ENCODE measurements at places on chromosomes 4 and X. TPM values are rescaled to one million over a fixed set of nuclear protein-coding genes. Genes with fewer than 3 reads are reported as not detected.

DNA sequence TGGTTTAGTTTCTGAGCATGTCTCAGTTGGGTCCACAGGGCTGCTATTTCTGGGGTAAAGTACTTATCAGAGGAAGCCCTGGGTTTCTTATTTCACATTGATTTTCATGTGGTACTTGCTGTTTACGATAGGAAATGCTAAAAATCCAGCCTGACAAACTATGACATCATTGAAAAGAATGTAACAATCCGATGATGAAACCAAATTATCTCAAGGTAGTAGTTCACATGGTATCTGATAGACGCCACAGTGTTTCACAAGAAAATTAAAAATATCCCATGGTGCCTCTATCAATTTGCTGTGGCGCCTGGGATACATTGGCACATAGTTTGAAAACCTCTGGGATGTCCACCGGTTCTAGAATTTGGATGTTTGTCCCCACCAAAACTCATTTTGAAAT is 418.9 kb upstream of the RPS6KA3 start:
- DNase-seq = no peak

- no peak for DNase-seq
Measured at GRCh38 chr4:7512428-7512827, 77.7 kb upstream of the PSAPL1 start.

GRCh38 chr4:88457307-88458103 is 586 bp downstream of the HERC5 start:
- DNase-seq = no peak

DNA sequence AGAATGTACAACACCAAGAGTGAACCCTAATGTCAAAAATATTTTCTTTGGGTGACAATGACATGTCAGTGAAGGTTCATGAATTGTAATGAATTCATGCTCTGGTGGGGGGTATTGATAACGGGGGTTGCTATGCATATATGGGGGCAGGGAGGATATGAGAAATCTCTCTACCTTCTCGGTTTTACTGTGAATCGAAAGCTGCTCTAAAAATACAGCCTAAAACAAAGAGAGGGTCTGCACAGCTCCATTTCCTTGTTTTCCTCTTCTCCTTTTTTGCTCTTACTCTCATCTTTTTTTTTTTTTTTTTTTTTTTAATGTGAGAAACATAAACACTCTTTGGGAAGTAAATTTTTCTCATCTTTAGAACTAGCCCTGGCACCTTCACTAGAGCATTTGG is 85.8 kb downstream of the DCTD start:
- no peak for DNase-seq

DNA sequence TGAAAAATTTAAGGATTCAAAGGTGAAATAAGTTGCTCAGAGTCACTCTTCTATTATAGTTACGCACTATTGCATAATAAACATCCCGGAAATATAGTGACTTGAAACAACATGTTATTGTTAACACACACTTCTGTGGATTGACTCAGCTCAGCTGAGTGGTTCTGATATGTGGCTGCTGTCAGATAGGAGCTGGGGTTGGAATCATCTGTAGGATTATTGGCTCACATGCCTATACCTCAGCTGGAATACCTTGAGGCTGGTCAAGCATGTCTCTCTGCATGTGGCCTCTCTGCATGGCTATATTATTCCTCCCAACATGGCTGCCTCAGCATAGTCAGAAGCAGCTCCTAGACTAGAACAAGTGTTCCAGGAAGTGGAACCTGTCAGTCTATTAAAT is 486.7 kb upstream of the MAGEB2 start:
- DNase-seq = no peak

DNA sequence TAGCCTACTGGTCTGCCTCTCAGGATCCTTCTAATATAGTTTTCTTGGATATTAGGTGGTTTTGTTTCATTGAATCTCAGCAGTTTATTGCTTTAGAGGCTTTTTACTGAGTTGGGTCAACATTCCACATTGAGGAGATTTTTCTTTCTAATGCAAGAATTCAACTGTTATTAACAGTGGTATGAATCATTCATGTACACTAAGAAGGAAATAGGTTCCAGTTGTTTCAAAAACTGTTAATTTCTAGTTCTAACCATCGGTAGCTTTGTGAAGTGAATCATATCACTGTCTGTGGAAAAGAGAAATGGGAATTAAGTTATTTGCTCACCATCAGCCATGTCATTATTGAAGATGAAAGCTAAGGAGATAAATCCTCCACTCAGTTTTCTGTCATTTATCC is 331.5 kb downstream of the RPA4 start:
- no peak for DNase-seq

DNA sequence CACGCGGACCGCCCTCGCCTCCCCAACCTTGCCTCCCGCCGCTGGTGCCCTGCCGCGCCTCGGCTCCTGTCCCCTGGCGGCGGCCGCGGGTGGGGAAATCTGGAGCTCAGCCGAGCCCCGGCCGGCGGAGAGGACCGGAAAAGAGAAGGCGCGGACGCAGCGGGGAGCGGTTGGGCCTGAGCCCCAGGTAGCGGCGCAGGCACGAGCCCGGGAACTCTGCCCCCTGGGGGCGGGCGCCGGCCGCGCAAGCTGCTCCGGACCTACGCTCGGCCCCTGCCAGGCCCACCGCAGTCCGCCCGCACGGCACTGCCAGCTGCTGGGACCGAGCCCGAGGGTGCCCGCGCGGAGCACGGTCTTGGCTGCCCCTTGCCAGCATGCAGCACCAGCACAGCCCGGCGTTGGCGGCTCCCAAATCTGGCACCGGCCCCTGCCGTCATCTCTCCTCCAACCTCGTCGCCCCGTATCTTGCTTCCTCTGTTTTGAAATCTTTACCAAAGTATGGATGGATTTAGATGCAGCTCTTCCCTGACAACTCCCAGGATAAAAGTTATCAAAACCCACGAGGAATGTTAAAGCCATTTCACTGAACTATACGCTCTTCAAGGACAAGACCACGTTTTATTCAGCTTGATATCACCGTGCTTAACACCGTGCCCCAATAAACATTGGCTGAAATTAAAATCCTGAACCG is at the start of gene PRSS12:
Gene PRSS12 (minus strand): TSS at position 161 of the 691 bp plus-strand sequence. CDS start 283 bp downstream, outside the sequence.
- DNase-seq = peak; percentile 47

- DNase-seq = no peak
Measured at GRCh38 chr4:126372634-126373033, 1057.9 kb downstream of the FAT4 start.

GRCh38 chrX:37420756-37421155 is 71.6 kb downstream of the PRRG1 start:
- DNase-seq = no peak

GRCh38 chrX:83845397-83845796 is 15.5 kb upstream of the CYLC1 start:
- peak; percentile 17 for DNase-seq

DNA sequence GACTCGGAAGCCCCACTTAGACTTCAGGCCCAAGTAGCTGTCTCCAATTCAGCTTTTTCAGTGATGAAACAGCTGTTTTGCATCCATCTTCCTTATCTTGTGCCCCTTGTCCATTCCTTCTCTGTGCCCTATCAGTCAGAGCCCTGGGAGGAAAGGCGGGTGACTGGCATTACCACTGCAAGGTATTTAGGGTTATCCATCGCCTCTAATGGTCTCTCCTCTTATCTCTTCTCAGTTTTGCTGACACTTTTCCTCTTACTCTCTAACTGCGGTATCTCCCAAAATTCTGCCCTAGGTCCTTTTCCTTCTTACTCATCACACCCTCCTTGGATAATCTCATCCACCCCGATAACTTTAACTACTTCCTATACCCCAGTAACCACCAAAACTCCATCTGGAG is 13.7 kb downstream of the GAB3 start:
- no peak for DNase-seq

DNA sequence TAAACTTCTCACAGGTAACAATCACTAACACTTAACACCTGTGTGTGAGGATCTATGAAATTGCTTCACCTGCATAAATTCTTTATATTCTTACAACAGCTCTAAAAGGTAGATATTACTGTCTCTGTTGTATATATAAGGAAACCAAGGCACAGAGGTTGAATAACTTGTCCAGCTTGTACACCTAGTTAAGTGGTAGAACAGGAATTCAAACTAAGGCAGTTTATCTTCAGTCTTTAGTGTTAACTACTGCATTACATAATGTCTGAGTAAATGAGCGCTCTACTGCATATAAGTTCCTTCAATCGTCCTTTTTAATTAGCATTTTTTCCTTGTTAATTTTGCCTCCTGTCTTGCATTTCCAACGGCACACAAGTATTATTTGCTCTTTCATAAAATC is 15.0 kb downstream of the USP9X start:
- no peak for DNase-seq

DNA sequence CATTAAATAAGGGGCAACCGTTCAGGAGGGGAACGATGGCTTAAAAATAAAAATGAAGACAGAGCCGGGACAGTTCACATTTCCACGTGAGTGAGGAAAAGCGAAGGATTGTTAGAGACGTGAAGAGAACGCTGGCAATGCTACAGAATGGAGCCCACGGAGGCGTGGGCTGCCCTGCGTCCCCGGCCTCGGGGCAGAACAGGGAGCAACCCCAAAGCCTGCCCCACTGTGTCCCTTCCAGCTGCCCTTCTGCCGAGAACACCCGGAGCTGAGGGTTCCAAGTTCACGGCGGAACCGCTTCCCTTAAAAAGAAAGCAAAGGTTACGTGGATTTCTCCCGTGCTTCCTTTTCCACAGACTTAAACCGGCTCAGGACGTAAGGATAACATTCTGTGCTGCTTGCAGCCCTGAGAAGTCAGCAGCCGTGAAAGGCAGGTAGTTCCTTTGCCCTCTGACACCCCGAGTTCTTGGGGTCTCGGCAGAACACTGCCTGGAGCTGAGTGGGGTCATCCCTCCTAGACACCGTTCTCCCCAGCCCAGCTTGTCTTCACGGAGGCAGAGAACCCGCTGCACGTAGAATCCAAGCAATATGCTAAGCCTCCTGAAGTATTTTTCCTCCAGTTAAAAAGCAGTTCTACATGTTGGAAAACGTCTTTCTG is 14.2 kb downstream of the DHRSX start:
- DNase-seq = no peak

DNA sequence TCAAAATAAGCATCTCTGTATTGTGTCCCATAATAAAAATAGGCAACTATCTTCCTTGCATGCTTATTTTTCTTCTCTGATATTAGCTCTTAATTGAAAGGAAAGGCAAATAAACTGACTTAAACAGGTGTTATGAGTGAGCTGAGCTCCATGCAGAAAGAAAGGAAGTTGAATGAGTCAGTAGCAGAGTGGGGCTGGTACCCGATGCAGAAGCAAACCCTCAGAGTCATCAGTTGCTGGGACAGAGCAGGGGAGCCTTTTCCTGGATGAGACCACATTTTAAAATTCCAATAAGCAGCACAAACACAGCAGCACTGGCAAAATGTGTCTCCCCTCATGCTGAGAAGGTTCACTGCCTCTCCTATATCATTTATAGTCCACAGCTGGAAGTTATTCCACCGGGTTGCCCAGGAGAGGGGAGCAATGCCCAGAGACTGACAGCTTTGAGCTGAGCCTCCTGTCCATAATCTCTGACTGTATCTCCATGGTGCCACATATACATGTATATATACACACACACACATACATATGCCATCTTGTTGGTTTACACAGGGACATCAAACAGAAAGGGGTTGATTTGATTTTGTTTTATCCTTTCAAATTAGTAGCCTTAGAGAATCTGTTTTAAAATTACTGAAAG is 274.3 kb upstream of the PPARGC1A start:
- no peak for DNase-seq

- no peak for DNase-seq
Measured at GRCh38 chr4:40185830-40186664, 10.8 kb upstream of the RHOH start.

GRCh38 chr4:186298031-186298647 is 32.1 kb downstream of the F11 start:
- no peak for DNase-seq

DNA sequence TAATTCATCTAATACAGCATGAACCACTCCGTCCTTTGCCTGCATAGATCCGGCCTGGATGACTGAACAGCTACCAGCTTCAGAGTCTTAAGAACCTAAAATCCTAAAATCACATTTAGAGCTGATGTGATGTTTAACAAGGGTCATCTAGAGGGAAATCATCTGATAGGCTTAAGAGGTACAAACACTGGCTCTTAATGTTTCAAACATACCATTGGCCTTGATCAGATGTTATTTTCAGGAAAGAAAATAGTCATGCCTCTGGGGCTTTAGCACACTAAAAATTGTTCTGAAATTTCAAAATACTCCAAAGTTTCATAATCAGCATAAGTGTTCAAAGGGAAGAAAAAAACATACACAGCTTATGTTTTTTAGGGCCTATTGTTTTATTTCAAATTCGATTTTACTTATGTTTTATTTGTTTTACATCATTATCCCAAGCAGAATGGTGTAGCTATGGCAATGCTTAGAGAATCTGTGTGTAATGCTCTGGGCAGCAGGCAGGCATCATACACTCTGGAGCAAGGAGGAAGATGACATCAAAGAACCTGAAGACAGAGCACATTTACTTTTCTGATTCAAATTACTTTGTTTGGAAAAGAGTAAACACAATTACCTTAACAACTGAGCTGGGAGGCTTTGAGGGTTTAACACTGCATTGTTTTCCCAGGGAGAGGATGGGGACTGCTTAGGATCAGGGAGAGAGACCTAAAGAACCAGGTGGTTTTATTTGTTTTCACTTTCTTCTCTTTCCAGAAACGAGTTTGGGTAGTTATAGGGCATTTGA is 25.3 kb upstream of the LEF1 start:
- DNase-seq = no peak

DNA sequence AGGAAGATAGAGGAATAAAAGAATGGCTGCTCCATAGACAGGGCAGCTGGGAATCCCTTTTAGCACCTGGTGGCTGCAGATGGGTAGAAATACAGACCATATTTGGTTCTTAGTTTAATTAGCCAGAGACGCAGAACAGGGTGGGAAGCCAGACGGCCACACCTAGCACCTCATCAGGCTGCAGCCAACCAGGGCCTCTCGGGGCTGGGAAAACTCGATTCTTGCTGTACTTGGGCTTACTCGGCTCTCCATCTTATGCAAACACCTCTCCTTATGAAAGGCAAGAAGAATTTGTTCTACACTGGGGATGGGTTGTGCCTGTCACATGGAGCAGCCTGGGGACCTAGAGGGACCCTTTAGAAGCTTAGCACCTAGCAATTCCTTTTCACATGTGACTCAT is 19.7 kb downstream of the IRAK1 start:
- DNase-seq = no peak

ART3 gene
- total RNA-seq = not detected

REELD1 gene
- 1.3 TPM for total RNA-seq

MUC7 gene
- total RNA-seq = not detected

MMRN1 gene
- 0.51 TPM for total RNA-seq

MAGEA4 gene
- not detected for total RNA-seq

EDA gene
- 3.2 TPM for total RNA-seq

BEX2 gene
- total RNA-seq = 25.7 TPM

TAF7L gene
- total RNA-seq = not detected

PLAC8 gene
- 206 TPM for total RNA-seq

Measured in naive thymus-derived CD4-positive, alpha-beta T cell (primary cell).